ENCODE measurements at places on chromosomes 13 and 19.

DNA sequence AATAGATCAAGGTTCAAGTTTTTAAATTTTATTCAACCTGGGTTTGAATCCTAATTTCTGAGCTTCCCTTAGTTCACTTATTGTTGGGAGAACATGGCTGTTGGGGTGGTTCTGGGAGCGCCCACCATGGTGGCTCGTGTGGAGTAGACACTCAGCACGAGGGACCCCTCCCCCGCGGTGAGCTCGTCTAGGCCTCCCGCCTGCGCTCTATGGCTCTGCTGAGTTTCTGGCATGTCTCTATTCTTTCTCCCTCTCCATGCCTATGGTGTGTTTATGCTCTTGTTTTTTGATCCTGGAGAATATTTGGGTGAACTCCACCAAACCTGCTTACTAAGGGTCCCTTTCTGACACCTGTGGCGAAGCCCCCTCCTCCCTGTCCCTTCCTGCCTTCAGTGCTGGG, 1.6 kb upstream of the EPN1 start:
- no peak for DNase-seq

DNA sequence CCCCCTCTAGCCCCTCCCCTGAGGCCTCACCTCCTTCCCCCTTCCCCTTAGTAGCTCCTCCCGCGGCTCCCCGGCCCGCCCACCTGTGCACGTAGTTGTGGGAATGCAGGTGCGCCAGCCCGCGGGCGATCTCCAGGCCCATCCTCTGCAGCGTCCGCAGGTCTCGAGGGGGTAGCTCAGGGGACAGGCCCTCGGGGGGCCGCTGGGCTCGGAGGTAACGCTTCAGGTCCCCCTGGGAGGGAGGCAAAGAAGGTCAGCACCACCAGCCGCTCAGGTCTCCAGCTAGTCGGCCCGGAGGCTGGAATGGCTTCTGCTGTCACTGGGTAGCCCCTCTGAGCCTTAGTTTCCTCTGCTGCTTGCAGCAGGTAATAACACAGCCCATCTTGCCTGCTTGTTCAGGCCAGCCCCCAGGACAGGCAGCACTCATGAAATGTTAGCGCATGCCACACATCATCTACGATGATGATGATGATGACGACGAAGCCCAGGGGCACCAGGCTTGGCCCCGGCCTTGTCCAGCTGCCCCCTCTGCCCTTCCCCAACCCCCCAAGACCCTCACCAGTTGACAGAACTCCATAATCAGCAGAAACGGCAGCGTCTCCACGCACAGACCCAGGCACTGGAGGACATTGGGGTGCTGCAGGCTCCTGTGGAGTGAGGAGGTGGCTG, 9.2 kb downstream of the LMTK3 start:
- DNase-seq = no peak

DNA sequence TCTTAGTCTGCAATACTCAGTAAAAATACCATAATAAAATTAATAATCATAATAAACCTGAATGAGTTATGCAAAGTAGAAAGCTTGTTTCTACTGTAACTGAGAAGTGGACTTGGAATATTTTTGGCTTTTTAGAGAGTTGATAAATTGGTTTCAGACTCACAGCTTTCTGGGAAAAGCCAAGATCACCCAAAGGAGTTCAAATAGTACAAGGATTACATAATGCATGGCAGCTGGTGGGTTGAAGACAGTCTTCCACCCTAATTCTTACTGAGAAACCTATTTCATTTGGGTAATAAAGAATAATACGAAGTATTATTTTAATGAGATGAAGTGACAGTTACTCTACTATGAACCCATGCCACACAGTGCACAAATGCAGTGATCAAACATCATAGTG, 139.4 kb upstream of the KLF12 start:
- no peak for DNase-seq

GRCh38 chr19:6249296-6249695, 30.5 kb downstream of the MLLT1 start:
- no peak for DNase-seq

DNA sequence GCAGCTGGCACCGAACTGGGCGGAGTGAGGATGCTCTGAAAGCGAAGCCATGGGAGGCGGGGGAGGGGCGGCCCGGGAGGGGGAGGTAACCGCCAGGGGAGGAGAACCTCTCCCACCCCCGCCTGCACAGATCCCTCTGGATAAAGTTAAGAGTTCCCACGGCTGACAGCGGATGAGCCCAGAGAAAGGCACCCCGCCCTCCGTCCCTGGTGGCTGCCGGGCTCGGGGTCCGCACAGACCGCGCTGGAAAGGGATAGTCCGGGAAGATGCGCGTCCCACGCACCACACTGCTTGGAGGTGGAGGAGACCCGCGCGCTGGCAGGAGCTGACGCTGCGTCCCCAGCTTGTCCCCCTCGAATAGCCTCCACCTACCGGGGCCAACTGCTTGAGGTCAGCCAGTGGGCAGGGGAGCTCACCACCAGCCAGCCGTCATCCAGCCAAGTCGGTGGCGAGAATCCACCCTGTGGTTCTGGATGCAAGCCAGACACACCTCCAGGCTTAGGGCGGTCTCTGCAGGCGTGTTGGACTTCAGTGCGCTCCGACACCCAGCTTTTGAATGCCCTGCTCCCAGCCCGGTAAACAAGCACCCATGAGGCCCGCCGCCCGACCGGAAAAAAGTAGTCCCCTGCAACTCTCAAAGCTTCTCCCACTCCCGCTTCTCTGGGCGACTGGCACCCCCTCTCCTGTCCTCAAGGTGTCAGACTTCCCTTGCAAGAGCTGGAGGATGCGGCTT, at the start of gene TRPC4:
TSS of gene TRPC4 (minus strand) at position 17 of the 733 bp plus-strand sequence. CDS start 86,439 bp downstream, outside the sequence.
- no peak for DNase-seq

GRCh38 chr13:87120476-87120875, 550.7 kb upstream of the SLITRK5 start:
- DNase-seq = no peak

DNA sequence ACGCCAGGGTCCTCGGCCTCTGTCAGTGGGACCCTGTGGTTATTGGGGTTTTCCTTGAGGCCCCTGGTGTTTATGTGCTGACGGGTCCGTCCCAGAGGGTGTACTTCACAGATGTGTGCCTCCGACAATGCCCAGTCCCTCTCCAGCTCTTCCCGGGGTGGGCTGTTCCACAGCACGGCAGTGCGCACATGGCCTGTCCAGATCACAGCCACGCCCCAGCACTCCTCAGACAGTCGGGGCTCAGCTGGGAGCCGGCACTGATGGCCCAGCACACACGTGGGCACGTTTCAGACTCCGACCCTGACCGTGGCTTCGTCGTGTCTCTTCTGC, 16.9 kb upstream of the F7 start:
- no peak for DNase-seq

GRCh38 chr13:99861771-99862170, 109.8 kb downstream of the ZIC5 start:
- DNase-seq = no peak

DNA sequence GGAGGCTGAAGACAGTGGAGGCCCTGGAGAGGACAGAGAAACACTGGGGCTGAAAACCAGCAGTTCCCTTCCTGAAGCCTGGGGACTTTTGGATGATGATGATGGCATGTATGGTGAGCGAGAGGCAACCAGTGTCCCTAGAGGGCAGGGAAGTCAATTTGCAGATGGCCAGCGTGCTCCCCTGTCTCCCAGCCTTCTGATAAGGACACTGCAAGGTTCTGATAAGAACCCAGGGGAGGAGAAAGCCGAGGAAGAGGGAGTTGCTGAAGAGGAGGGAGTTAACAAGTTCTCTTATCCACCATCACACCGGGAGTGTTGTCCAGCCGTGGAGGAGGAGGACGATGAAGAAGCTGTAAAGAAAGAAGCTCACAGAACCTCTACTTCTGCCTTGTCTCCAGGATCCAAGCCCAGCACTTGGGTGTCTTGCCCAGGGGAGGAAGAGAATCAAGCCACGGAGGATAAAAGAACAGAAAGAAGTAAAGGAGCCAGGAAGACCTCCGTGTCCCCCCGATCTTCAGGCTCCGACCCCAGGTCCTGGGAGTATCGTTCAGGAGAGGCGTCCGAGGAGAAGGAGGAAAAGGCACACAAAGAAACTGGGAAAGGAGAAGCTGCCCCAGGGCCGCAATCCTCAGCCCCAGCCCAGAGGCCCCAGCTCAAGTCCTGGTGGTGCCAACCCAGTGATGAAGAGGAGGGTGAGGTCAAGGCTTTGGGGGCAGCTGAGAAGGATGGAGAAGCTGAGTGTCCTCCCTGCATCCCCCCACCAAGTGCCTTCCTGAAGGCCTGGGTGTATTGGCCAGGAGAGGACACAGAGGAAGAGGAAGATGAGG, 1.5 kb downstream of the PPP1R15A start:
- peak; percentile 37 for DNase-seq

- no peak for DNase-seq
Observed at GRCh38 chr13:94664889-94665288, 47.5 kb downstream of the SOX21 start.

GRCh38 chr13:40024204-40024966, 368.9 kb downstream of the COG6 start:
- DNase-seq = no peak

GRCh38 chr19:40410030-40410389, 3.2 kb downstream of the PRX start:
- no peak for DNase-seq

GRCh38 chr13:72314210-72314609, 413.2 kb downstream of the MZT1 start:
- DNase-seq = no peak

GRCh38 chr19:33410915-33411401, 37.4 kb downstream of the CEBPG start:
- peak; percentile 35 for DNase-seq

DNA sequence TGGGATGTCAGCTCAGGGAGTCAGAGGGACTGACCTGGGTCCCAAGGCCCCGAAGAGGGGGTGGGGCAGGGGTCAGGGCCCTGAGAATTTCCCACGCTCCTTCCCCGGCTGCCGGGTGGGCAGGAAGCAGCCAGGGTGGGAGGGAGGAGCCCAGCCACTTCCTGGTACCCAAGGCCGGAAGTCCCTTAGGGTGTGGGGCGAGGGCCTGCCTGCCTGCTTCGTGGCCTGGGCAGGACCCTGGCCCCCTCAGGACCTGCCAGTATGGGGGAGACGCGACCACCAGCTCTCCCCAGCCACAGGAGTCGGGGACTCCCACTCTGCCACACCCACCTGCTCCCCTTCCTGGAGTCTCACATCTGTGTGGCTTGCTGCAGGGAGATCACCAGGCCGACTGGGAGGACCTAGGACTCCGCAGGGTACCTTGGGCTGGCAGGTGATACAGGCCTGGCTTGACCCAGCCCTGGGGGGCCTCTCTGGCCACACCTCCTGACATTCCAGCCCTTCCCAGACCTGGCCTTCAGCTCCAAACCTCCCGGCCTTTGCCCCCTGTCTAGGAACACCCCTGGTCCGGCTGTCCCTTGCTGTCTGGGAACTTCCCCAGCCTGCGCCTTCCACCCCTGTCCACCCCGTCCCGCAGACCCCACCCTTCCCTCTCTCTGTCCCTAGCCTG, 9.8 kb upstream of the CIRBP start:
- peak; percentile 66 for DNase-seq

DNA sequence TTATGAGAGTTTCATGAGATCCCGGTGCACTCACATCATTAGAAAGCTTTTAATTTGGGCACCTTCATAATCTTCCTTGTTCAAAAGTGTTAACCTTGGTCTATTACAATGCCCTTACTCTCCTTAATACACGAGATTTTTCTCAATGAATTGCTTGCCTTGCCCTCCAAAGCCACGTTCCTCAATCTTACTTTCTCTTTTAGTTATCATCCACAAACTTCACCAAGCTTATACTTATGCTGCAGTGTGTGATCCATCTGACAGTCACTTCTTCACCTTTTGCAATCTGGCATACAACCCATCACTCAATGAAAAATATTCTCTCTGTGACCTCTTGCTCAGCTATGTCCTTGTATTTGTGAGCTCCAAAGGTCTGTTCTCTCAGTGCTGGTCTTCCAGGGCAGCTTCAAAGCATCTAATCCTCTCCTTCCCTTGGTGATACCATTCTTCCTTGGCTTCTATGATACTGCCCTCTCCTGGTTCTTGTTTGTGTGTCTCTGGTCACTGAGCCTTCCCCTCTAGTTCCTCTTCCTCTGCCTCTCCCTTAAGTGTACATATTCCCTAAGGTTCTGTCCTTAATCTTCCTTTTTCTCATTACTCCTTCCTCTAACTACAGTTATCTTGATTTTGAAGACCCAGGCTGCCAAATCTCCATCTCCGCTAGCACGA, 202.2 kb upstream of the STARD13 start:
- DNase-seq = no peak

DNA sequence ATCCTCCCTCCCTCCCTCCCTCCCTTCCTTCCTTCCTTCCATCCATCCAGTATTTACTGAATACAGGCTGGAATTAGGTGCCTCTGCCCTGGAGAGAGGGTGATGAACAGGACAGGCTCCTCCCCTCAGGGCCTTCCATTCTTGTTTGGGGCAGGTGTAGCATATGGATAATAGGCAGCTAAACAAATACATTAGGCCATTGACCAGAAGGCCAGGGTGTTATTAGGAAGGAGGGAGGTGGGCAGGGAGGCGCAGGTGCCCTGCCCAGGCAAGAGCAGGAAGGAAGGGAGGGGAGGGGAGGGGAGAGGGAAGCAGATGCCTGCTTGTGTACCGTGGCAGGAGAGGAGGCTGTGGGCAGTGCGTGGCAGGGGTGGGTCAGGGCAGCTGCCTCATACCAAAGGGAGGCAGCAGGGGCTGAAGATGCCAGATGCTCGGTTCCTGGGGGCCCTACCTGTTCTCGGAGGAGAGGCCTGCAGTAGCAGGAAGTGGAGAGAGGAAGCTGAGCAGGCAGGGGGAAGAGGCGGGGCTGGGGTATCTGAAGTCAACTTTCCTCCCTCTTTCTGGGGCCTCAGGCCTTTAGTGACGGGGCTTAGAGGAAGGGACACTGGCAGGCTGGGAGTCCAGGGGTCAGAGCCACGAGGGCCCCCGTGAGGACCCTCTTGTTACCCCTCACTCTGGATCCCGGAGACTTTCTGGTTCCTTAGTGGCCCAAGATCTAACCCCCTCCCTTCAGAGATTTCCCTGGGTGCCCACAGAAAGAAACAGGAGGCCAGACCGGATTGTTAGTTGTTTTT, at the start of gene RINL:
TSS of gene RINL (minus strand) at position 495 of the 794 bp plus-strand sequence. CDS start 1,533 bp downstream, outside the sequence.
- DNase-seq = peak; percentile 75

DNA sequence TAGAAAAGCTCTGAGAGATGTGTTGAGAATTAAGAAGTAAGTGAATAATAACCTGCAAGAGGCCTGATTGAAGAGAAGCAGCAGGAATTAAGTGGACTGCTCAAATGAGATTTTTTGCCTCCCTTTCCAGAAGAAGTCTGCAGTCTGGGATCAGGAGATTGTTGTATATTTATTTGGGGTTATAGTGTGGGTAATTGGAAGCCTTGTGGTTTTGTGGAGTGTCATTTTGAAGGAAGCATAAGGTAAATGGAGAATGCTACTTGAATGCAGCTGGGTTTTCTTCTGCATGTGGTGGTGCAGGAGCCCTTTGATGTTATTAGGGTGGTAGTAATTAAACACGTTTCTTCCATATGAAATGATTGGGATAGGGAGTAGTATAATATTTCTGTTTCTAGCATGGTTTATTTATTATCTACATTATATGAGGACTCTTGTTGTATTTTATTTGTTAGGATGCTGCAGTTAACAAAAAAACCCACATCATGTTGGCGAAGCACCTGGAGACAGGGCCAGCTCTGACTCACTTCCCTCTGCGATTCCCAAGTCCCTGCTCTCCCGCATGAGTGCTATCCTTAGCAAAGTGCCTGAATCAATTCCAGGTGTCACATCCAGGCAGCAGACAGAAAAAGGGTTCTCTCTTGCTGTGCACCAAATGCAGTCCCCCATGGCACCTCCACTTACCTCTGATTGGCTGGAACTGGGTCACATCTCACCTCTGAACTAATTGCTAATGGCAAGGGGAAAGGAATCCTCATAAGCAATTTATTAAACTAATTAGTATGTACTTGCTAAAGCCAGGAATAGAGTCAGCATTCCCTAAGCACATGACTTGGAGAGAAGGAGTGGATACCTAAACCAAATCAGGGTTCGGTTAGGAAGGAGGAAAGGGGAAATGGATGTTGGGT, 54.8 kb downstream of the DGKH start:
- no peak for DNase-seq

All from CD8-positive, alpha-beta memory T cell (primary cell).